SK-N-SH (cell line): ENCODE measurements at places on chromosomes 7 and 10. TPM values are rescaled to one million over a fixed set of nuclear protein-coding genes. Genes with fewer than 3 reads are reported as not detected.

ANKRD30A gene
- not detected in 2 replicates for polyA plus RNA-seq

GPER1 gene
- 4.0 and 6.4 TPM in 2 replicates for polyA plus RNA-seq

IGF2BP3 gene
- 34.4 and 46.5 TPM in 2 replicates for polyA plus RNA-seq

BET1 gene
- polyA plus RNA-seq: 20.1 and 27.7 TPM in 2 replicates

CUZD1 gene
- polyA plus RNA-seq: 0.89 and 1.5 TPM in 2 replicates

TEX47 gene
- polyA plus RNA-seq: not detected in 2 replicates

AGR2 gene
- not detected in 2 replicates for polyA plus RNA-seq

MRC1 gene
- not detected in 2 replicates for polyA plus RNA-seq

CAV1 gene
- polyA plus RNA-seq: 968 and 1,061 TPM in 2 replicates

HPSE2 gene
- polyA plus RNA-seq: not detected in 2 replicates

CROT gene
- polyA plus RNA-seq: 7.9 and 11.2 TPM in 2 replicates

FXYD4 gene
- polyA plus RNA-seq: not detected in 2 replicates

HOXA9 gene
- not detected in 2 replicates for polyA plus RNA-seq

C10orf67 gene
- polyA plus RNA-seq: 0.97 and 1.1 TPM in 2 replicates

MBL2 gene
- polyA plus RNA-seq: not detected in 2 replicates

TMEM176B gene
- polyA plus RNA-seq: 0.15 TPM in 1 of 2 replicates, not detected in the other

NODAL gene
- not detected in 2 replicates for polyA plus RNA-seq

PALS2 gene
- 6.1 and 6.9 TPM in 2 replicates for polyA plus RNA-seq

LIPN gene
- not detected in 2 replicates for polyA plus RNA-seq

ZMYND11 gene
- 33.1 and 46.5 TPM in 2 replicates for polyA plus RNA-seq

BTBD16 gene
- 0.03 TPM in 1 of 2 replicates, not detected in the other for polyA plus RNA-seq

CPEB3 gene
- 0.36 TPM in 2 replicates for polyA plus RNA-seq

GDF10 gene
- 0.02 TPM in 1 of 2 replicates, not detected in the other for polyA plus RNA-seq

PRKCQ gene
- polyA plus RNA-seq: 0.18 and 0.23 TPM in 2 replicates

HMX2 gene
- not detected in 2 replicates for polyA plus RNA-seq

GATA3 gene
- 5.1 and 14.3 TPM in 2 replicates for polyA plus RNA-seq

PON1 gene
- polyA plus RNA-seq: not detected in 2 replicates

CRHR2 gene
- not detected in 2 replicates for polyA plus RNA-seq

CYTH3 gene
- polyA plus RNA-seq: 55.1 and 56.8 TPM in 2 replicates

ENTPD1 gene
- polyA plus RNA-seq: 0.02 TPM in 2 replicates

SPAM1 gene
- not detected in 2 replicates for polyA plus RNA-seq

RELN gene
- polyA plus RNA-seq: 0.02 and 0.06 TPM in 2 replicates

CCAR1 gene
- 25.7 and 27.5 TPM in 2 replicates for polyA plus RNA-seq

CTBP2 gene
- polyA plus RNA-seq: 51.5 and 69.7 TPM in 2 replicates

SFMBT2 gene
- 0.20 and 0.49 TPM in 2 replicates for polyA plus RNA-seq

EMX2 gene
- not detected in 2 replicates for polyA plus RNA-seq

SORCS1 gene
- 0.66 and 2.4 TPM in 2 replicates for polyA plus RNA-seq

CALML5 gene
- not detected in 2 replicates for polyA plus RNA-seq

GPR158 gene
- not detected in 2 replicates for polyA plus RNA-seq

LLCFC1 gene
- not detected in 2 replicates for polyA plus RNA-seq

FKBP9 gene
- polyA plus RNA-seq: 211 and 219 TPM in 2 replicates

ACHE gene
- polyA plus RNA-seq: 1.8 and 2.1 TPM in 2 replicates

PLEKHS1 gene
- not detected in 2 replicates for polyA plus RNA-seq

AHR gene
- polyA plus RNA-seq: 0.13 TPM in 1 of 2 replicates, not detected in the other

ZNF107 gene
- polyA plus RNA-seq: 1.9 and 2.0 TPM in 2 replicates

CYP26C1 gene
- polyA plus RNA-seq: not detected in 2 replicates
